ENCODE measurements at places on chromosomes 11 and 22.

GRCh38 chr22:50606946-50607658, 6.5 kb downstream of the MAPK8IP2 start:
- DNase-seq: no peak

DNA sequence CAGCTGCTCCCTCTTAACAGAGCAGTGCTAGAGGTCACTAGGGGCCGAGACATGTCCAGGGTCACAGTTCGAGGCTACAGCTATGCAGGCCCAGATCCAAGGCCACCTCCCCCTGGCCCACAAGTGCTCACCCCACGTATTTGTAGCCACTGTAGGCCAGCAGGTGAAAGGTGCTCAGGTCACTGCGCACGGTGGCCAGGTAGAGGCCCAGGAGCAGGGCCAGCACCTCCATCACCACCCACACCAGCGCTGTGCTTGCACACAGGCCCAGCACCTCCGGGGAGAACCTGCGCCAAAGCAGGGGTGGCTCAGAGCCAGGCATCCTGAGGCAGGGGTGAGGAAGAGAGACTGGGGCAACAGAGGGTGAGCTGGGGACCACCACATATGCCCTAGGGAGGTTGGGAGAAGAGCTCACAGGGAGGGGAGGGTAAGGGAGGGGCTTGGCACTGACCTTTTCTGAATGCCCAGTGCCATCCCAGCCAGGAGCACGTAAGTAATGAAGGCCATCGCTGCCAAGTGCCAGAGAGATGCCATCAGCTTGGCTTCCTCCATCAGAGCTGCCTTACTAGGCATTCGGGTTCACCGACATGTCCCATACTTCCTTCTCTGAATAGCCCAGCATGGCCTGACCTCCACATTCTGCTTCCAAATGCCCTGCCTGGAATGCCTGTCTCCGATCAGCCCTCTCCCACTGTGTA, 3.5 kb downstream of the YIF1A start:
- no peak for DNase-seq

DNA sequence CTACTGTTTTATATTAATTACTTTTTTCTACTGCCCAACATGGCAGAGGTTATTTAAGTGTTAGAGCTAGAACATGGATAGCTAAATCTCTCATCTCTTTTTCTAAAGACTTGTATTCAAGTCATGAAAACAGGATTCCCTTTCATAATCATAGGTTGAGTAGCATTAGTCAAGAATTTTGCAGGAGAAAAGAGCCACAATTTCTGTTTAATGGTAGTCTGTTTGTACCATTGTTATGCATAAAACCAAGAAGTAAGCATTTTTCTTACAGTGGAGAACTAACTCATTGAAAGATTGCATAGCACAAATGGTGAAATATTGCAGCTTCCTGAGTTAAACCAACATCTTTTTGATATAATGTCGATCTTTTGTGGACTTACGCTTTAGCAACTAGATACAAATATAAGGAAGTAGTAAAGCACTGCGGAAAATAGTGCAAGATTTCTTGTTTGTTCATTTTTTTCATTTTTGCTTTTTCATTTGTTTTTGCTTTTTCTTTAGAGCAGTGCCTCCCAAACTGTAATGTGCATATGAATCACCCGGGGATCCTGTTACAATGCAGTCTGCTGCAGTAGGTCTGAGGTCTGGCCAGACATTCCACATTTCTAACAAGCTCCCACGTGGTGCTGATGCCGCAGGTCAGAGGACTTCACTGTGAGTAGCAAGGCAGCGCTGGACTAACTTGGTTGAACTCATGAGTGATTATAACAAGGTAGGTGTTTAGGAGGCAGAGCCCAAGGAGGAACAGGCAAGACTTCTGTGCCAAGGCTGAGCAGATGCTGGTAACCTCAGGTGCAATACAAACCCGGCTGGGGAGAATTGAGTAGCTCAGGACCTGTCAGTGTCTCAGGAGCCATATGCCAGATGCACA, 4.6 kb downstream of the ETS1 start:
- DNase-seq: no peak

GRCh38 chr22:22342697-22343580, 98.4 kb downstream of the VPREB1 start:
- DNase-seq: peak; percentile 52

GRCh38 chr22:37681556-37682049, 4.5 kb upstream of the NOL12 start:
- DNase-seq: peak; percentile 59

- DNase-seq: no peak
These were observed 26.7 kb downstream of the SERGEF start for GRCh38 chr11:17986007-17986710.

DNA sequence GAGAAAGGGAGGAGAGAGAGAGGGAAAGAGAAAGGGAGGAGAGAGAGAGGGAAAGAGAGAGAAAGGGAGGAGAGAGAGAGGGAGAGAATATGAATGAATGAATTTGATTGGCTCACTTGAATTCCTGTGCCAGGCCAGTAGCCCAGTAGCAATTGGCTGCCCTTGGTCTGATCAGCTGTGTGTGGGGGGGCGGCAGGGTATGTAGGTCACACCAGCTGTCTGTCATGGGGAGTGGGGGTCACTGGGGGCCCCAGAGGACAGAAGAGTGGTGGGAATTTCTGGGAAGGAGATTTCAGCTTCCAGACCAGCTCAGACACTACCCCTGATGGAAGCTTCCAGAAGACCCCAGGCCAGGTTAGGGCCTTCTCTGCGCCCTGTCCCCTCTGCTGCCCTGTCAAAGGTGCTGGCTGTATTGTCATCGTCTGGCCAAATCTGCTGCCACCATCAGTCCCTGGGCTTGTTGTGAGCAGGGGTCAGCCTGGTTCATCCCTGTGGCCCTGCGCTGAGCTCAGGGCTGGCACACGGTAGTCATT, 21.1 kb downstream of the MPPED1 start:
- no peak for DNase-seq

GRCh38 chr11:19730373-19730772, 17.7 kb downstream of the NAV2 start:
- no peak for DNase-seq

GRCh38 chr11:103317118-103317517, 207.9 kb downstream of the DYNC2H1 start:
- no peak for DNase-seq

GRCh38 chr11:67691149-67691548, 16.7 kb upstream of the ALDH3B2 start:
- no peak for DNase-seq

DNA sequence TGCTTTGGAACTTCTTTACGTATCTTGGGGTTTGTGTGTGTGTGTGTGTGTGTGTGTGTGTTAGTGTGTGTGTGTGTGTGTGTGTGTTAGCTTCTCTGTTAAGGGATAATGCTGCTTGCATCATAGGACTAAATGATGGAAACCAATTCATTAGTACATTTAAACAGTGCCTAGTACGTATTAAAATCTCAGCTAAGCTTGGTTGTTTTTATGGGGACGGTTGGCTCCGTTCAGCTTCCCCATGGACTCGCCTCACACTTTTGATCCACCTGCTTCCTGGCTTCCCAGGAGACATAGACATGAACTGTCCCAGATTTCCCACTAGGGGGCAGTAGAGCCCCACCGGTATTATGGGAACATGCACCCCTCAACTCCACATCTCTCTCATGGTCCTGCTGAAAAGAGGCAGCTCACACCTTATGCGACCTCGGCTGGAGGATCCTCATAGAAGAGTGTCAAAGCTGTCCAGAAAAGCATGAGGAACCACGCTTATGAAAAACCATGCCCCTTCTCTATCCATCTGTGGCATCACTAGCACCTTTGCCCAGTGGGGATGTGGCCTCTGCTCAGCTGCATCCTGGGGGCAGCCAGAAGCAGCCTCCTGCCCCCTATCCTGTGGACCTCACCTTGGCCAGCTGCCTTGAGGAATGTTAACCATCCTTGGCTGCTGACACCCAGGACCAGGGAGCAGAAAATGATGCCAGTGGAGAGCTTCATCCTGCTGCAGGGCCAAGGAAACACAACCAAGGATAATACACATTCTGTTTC, 9.7 kb upstream of the SAAL1 start:
- DNase-seq: peak; percentile 34

DNA sequence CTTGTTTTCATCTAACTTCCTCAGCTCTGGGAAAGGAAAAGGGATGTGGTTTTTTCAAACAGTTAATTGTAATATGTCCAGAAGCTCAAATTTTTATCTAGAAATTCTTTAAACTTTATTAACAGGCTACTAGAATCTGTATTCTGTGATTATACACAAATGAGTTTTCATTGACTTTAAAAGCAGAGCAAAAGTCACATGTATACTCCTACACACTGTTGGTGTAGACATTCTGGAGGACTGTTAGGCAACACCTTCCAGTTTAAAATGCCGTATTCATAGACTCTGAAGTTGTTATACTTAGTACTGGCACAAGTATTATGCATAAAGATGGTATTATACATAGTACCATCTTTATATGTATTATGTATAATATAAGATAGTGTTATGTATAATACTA, 64.9 kb downstream of the SPECC1L start:
- DNase-seq: no peak

DNA sequence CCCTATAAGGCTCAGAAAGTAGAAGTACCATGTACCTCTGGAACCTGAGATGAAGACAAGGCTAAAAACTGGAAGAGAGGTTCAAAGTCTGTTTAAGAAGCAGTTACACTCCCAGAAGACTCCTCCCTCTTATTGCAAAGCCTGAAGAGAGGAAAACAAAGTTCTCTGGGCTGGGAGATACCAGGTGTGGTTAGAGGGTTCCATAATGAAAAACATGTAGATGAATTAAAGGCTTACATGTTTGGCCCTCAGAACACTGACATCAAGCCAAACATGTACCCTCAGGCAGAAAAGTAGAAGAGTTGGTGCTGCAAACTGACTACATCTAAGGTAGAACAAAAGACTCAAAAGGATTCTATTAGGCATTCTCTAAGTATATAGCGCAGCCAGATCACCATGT, 205.3 kb downstream of the TTC28 start:
- DNase-seq: no peak

GRCh38 chr11:120061761-120062560, 76.0 kb downstream of the TRIM29 start:
- no peak for DNase-seq

- DNase-seq: no peak
These were observed 78.0 kb downstream of the CNTN5 start for GRCh38 chr11:99098751-99099150.

GRCh38 chr11:64998690-64999431, 2.1 kb upstream of the BATF2 start:
- no peak for DNase-seq

All from activated gamma-delta T cell treated with anti-CD3 and anti-CD28 coated beads, Interleukin-2, amount 50 U/mL, for 16 hours (primary cell).